Thoracic aorta (tissue), 2 donors: ENCODE measurements at places on chromosomes 11 and 22. TPM values are rescaled to one million over a fixed set of nuclear protein-coding genes. Genes with fewer than 3 reads are reported as not detected.

Gene ARL14EP
- 24.6 TPM for total RNA-seq

Gene ABCC8
- total RNA-seq: 13.9 TPM

- no peak overlapping the region for H3K27ac ChIP-seq
- no peak for DNase-seq
- H3K4me1 ChIP-seq: peaks cover 10% of the 10 kb centered on the region
- no peak overlapping the region for H3K4me3 ChIP-seq
These were observed 2.4 kb upstream of the SAAL1 start for GRCh38 chr11:18108254-18108653.

Gene MYOD1
- total RNA-seq: not detected

- no peaks in the 10 kb centered on the region for H3K36me3 ChIP-seq
- H3K27ac ChIP-seq: no peak overlapping the region
- H3K4me1 ChIP-seq: no peaks in the 10 kb centered on the region
These were observed 4.8 kb downstream of the IGLL5 start for GRCh38 chr22:22892096-22893052.

GRCh38 chr11:57571606-57572005 is 4.1 kb upstream of the UBE2L6 start:
- H3K27me3 ChIP-seq: no peaks in the 10 kb centered on the region
- peaks cover 3% of the 10 kb centered on the region for H3K4me1 ChIP-seq
- no peaks in the 10 kb centered on the region for H3K36me3 ChIP-seq
- H3K4me3 ChIP-seq: no peak overlapping the region
- DNase-seq: no peak

DNA sequence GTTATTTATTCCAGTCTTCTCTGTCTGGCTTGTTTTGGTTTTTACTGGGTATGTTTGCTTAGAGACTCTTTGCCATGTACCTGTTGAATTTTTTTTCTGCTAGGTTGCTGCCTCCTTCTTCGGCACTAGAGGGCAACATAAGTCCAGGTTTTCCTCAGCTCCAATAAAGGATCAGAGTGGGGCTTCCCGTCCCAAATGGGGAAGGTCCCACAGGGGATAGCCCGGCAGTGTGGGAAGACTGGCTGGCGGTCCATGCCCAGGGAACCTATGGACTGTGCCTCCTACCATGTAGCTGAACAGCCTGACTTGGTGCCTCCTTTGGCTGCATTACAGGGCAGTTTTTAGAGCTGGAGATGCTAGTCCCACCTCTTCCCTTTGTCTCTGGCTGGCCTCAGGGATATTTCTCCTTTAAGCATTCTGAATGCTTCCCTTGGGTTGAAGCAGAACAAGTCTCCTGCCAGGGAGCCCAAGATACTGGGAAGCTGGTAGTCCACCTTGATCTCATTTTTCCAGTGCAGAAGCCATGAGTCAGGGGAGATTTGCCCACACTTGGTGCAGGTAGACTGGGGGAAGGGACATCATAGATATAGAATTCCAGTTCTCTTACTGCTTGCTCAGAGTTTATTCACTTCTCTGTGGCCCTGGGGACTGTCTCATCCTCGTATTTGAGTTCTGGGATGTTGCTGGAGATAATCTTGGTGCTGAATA is 60.2 kb downstream of the BRD1 start:
- no peak overlapping the region for H3K27ac ChIP-seq
- no peaks in the 10 kb centered on the region for H3K27me3 ChIP-seq
- no peak for DNase-seq
- H3K4me1 ChIP-seq: no peaks in the 10 kb centered on the region
- H3K4me3 ChIP-seq: no peak overlapping the region
- peaks cover 1% of the 10 kb centered on the region for H3K36me3 ChIP-seq

Gene RAB36
- 4.5 TPM for total RNA-seq

Gene CCDC179
- not detected for total RNA-seq

- no peak within 1 kb of the TSS for H3K4me3 ChIP-seq
- no peaks in the 10 kb centered on the region for H3K36me3 ChIP-seq
- H3K27ac ChIP-seq: no peak within 1 kb of the TSS
- no peaks in the 10 kb centered on the region for H3K27me3 ChIP-seq
These were observed at the start of gene OR5M8 for GRCh38 chr11:56491270-56491669. Gene OR5M8, minus strand, starts transcription at chr11:56491370. Its CDS starts 0 bp downstream, at chr11:56491370.

- peaks cover 6% of the 10 kb centered on the region for H3K27me3 ChIP-seq
- peak overlapping the region; percentile 68 for H3K4me3 ChIP-seq
- DNase-seq: no peak
- H3K36me3 ChIP-seq: no peaks in the 10 kb centered on the region
These were observed 30.4 kb upstream of the TRIM29 start for GRCh38 chr11:120168108-120168959.

GRCh38 chr11:60798631-60799030 is 13.5 kb downstream of the MS4A10 start:
- no peaks in the 10 kb centered on the region for H3K27me3 ChIP-seq
- no peaks in the 10 kb centered on the region for H3K36me3 ChIP-seq
- H3K27ac ChIP-seq: no peak overlapping the region
- no peaks in the 10 kb centered on the region for H3K4me1 ChIP-seq

- DNase-seq: no peak
- no peak overlapping the region for H3K4me3 ChIP-seq
- no peaks in the 10 kb centered on the region for H3K27me3 ChIP-seq
- H3K36me3 ChIP-seq: peaks cover 5% of the 10 kb centered on the region
These were observed 5.4 kb downstream of the FDX1 start for GRCh38 chr11:110434952-110435779.

Gene NNMT
- total RNA-seq: 1,213 TPM

Gene B4GAT1
- total RNA-seq: 34.1 TPM

Gene SRRD
- 31.3 TPM for total RNA-seq

GRCh38 chr11:19849107-19849789 is 136.6 kb downstream of the NAV2 start:
- H3K36me3 ChIP-seq: peaks cover 22% of the 10 kb centered on the region
- no peak overlapping the region for H3K27ac ChIP-seq
- peaks cover 24% of the 10 kb centered on the region for H3K4me1 ChIP-seq
- no peaks in the 10 kb centered on the region for H3K27me3 ChIP-seq

Gene SCGB2A2
- 3.7 TPM for total RNA-seq

DNA sequence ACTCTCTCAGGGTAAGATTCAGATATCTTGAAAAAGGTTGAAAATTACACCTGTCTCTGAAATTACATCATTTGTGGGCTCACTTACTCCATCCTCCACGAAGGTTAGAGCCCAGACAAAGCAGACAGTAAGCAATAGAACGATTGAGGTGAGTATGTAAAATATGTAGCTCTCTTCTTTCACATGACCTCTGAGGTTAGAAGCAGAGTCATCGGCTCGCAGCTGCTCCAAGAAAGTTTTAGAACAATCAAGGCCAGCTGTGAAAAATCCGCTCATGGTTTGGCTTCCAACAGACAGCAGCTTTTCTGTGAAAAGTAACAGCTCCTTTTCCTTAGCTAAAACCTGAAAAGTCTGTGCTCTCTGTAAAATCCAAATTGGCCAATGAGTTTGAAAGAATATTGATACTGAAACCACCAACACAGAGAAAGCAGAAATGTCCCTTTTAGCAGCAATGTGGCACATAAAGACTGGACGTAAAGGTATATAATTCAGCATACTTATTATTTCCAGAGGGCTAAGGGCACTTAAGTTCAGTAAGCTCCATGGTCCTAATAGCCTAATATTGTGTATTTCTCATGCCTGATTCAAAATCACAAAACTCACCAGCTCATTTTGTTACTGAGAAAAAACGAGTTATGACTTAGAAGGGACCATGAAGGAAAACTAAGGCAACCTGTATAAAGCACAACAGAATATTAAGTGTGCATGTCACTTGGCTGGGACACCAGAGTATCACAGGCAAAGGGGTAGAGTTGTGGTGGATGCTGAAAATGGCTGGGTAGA is 78.2 kb downstream of the FAM76B start:
- H3K36me3 ChIP-seq: no peaks in the 10 kb centered on the region
- H3K4me3 ChIP-seq: no peak overlapping the region
- H3K27me3 ChIP-seq: no peaks in the 10 kb centered on the region
- no peak overlapping the region for H3K27ac ChIP-seq
